ENCODE measurements at places on chromosomes 6 and 20. TPM values are rescaled to one million over a fixed set of nuclear protein-coding genes. Genes with fewer than 3 reads are reported as not detected.

PERP gene
- 7.7 TPM for total RNA-seq

FOXF2 gene
- total RNA-seq, result 1.1 TPM

SLPI gene
- total RNA-seq, result 2.1 TPM

SPATS1 gene
- total RNA-seq, result not detected
